ENCODE measurements at places on chromosomes 3 and 15.

GRCh38 chr15:76149291-76149915, 89.6 kb downstream of the TMEM266 start:
- DNase-seq = no peak

DNA sequence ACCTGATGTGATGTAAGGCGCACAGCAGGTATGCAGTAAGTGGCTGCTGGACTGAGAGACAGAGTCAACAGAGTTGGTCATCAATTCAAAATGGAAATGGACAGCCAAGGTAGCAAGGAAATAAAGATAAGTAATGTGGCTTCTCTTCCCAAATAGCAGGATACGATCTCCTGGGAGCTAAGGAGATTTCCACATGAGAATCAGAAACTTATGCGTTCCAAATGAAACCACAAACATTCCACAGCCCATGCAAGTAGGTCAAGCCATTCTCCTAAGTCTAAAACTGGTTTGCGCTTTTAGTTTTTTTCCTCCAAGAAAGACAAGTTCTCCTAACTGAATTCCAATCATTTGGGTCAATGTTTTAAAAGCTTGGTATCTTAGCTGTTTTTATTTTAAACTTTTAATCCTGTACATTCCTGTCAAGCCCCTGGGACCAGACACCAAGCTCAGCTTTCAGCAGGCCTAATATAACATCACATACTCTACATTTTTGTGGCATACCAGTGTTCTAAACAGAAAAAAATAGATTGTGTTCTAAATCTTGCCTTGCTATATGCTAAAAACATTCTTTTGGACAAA, 73.7 kb upstream of the TSPAN3 start:
- no peak for DNase-seq

DNA sequence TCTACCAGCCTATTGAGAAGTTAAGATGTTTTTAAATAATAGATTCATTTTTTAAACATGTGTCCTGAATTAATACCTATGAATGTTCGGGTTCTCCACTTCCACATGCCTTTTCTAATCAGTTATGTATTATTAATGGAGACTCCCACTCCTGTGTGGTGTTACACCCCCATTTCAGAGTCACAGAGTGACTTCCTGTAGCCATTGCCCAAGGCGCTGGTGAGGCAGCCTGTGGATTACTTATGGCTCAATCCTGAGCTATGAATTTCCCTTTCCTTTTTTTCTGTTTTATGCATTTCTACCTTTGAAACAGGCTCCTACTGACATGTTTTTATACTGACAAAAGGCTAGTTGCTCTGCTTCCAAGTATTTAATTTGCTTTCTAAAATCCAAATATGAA, 162.3 kb downstream of the GABRG3 start:
- DNase-seq = no peak

DNA sequence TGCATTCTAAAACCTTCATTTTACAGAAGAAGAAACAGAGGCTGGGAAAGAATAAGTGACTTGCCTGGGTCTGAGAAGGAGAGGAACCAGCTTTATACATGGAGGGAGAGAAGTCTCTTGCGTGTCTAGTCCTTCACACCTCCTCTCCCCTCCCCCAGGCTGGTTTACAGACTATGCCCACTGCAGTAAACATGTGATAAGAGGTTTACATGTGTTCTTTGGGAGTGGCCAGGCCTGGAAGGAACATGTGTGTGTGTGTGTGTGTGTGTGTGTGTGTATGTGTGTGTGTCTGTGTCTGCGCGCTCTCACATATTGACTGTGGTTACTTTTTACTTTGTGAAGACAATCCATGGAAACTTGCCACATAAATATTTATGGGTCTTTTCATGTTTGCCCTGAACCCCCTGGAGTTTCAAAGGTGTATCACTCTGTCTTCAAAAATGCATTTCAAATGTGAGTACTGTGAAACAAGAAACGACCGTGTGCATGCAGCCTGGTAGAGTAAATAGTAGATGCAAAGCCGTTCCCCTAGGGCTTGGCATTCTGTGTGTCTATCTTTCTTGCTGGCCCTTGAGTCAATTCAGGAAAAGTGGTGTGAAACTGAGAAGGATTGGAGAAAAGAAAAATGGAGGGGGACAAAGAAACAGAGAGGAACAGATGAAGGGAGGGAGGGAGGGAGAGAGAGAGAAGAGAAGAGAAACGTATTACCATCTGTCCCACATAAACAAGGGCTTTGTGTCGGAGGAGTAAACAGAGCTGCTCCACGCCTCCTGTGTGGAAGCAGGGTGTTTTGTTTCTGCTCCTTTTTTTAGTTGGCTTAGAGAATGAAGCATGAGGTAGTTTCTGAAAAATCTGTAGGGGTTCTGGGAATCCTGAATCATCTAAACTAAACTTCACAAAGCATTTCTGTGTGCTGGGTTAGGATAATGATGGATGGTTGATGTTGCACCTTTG, 51.7 kb downstream of the CLDN11 start:
- no peak for DNase-seq

DNA sequence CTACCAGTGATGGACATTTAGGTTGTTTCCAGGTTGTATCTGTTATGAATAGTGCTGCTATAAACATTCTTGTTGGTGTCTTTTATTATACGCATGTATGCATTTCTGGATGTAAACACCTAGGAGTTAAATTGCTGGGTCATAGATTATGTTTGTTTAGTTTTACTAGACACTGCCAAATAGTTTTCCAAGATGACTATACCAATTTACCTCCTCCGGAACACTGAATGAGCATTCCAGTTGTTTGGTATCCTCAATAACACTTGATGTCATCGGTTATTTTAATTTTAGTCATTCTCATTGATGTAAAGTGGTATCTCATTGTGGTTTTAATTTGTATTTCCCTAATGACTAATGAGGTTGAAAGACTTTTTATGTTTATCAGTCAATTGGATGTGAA, 36.6 kb upstream of the ARID3B start:
- DNase-seq = no peak

DNA sequence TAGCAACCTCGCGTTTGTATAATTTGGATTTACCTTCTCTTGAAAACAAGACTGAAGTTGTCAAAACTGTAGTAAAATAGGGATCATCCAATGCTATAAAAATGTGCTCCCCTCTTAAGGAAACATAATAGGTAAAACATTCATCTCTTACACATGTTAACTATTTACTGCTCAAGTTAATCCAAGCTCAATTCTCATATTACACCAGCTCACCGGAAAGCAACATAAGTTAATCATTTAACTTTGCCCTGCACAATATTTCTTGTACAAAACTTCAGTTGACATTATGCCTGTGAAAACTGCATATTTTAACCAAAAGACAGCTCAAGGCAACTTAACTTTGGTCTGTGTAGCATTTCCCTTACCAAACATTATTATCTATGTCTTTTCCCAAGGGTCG, 634.2 kb downstream of the NAALADL2 start:
- DNase-seq = no peak

GRCh38 chr3:133037436-133037835, 755 bp upstream of the TMEM108 start:
- no peak for DNase-seq

- no peak for DNase-seq
These were observed 168.4 kb upstream of the BCL6 start for GRCh38 chr3:187913617-187914033.

- DNase-seq = no peak
These were observed 13.8 kb downstream of the PTPN9 start for GRCh38 chr15:75565062-75565970.

DNA sequence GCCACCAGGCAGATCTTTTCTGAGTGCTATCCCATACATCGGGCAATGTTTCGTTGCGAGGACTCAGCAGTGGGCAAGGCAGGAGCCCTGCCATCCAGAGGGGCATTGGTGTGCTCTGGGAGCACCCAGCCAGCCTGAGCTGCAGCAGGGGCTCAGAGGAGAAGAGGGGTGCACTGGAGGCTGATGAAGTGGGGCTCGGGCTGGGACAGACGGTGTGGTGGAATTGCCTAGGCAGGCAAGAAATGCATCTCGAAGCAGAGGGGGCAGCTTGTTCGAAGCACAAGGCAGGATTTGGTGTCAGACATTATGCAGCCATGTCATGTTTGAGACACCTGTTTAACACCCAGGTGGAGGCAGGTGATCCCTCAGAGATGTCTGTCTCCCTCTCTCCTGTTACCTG, 19.3 kb downstream of the PAQR5 start:
- DNase-seq = no peak

GRCh38 chr3:152706991-152707713, 127.8 kb upstream of the P2RY1 start:
- DNase-seq = no peak

GRCh38 chr3:49539659-49540560, 14.4 kb upstream of the BSN start:
- DNase-seq = peak; percentile 92

DNA sequence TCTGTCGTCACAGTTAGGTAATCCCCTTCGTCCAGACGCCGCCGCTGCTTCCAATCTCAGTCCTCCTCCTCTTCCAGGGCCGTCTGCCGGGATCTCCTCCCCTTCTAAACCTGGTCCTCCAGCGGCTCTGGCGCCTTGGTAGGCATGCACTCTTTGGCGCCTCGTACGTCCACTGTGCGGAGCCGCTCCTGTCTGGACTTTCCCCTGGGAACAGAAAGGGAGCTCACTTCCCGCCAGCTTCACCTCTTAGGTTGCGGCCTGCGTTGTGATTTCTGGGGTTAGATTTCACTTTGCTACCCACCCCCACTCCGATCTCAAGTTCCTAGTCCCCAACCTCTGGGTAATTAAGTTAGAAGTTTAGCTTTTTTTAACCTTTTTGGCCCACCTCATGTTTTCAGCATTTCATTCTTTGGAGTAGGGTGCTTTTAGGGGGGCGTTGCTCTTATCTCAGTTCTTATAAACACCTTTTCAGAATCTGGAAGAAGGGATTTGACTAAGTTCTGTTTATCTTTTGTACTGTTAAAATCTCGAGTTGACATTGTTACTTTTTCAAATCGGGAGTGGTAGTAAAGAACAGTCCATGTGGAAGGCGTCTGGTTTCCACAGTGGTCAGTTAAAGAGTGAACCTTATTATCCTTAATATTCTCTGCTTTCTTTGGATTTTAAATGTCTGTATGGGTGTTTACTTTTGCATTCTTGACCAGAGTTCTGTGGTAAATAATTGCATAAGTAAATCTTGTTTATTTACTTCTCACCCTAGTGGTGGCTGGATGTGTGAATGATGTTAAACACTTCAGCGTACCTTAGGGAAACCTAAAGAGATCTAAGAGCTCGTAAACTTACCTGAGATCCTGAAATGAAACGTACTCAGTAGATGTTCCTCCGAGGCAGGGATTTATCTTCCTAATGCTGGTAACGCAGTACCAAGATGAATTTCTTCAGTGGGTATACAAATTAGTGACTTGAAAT, 611 bp downstream of the CTDSPL2 start:
- DNase-seq = no peak

DNA sequence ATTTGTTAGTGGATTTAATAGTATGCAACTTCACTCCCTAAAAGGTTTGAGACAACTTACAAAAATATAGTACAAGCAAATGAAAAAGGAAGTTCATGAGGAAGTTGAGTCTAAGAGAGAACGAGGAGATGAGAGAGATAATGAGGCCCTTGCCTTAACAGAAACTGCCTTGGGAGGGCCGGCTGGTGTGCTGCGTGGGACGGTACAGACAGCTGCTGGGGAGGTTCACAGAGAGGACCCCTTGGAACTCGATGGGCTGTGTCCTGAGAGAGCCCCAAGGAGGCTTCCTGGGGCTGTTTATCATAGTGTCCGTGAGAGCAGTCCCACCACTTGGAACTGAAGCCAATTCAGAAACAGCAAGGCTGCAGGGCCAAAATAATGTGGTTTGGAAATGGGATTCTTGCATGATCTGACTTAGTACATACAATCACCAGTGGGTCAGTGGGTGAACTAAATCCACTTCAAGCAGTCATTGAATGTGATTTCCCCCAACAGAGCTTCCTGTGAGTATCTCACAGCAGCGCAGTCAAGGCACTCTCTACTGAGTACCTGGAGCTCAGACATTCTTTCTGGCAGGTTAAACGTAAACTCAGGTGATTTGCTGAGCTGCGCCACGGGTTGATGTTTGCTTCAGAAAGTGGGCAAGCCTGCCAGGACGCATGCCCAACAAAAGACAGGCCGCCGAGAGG, 90.8 kb downstream of the CRTC3 start:
- no peak for DNase-seq

- no peak for DNase-seq
These were observed 5.1 kb downstream of the RNU6-1 start for GRCh38 chr15:67834581-67835296.

- DNase-seq = no peak
These were observed 95.0 kb downstream of the VGLL4 start for GRCh38 chr3:11548721-11549131.

GRCh38 chr15:46442901-46443590, 808.2 kb downstream of the SQOR start:
- no peak for DNase-seq

DNA sequence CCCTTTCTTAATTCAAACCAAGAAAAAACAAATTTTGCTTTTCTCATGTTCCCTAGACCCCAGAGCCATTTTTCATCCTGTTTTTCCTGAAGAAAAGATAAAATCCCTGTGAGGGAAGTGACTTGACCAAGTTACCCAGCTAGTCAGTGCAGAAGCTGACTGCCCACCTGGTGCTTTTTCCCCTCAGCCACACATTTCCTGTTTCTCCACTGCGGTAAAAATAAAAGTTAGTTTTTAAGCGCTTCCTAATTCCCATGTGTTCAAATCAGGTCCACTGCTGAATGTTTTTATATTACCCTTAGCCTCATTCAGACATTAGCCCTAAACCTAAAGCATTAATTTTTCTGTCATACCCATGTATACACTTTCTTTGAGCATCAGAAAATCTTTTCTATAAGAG, 26.1 kb downstream of the PPP2R3A start:
- no peak for DNase-seq

- peak; percentile 64 for DNase-seq
These were observed 80.6 kb downstream of the OCA2 start for GRCh38 chr15:28018291-28019044.

- no peak for DNase-seq
These were observed 3.9 kb downstream of the TSC22D2 start for GRCh38 chr3:150411976-150412375.

DNA sequence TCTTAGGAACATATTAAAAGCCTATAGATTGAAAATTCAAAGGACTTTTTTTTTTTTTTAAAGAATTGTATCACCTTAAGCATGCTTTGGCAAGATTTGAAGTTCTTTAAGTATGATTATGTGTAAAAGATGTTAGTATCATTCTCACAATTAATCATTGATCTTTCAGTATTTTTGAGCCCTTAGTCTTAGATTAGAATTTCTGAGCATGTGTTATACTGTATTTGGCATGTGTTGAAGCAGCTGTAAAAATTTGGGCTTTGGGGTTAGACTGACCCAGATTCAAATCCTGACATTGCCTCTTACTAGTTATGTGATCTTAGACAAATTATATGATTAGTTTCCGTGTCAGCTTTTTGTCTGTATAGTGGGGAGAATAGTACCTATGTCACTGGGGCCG, 6.3 kb downstream of the OXSR1 start:
- no peak for DNase-seq

- no peak for DNase-seq
These were observed 9.1 kb downstream of the CLPX start for GRCh38 chr15:65176056-65176455.

- no peak for DNase-seq
These were observed 13.0 kb upstream of the PIGZ start for GRCh38 chr3:196981657-196982056.

GRCh38 chr3:61929617-61930016, 368.2 kb downstream of the PTPRG start:
- no peak for DNase-seq
